ENCODE measurements at places on chromosomes 6 and 20.
A peak's percentile ranks its signal among the peaks of the same experiment; 100 is the strongest.

GRCh38 chr20:25061103-25061799, 3.3 kb upstream of the ACSS1 start:
- no peak for DNase-seq

- DNase-seq = no peak
Observed at GRCh38 chr6:150902142-150902776, 36.8 kb downstream of the MTHFD1L start.

GRCh38 chr6:155263373-155264063, at the start of gene CLDN20:
Gene CLDN20, plus strand, starts transcription at chr6:155264013. Its CDS starts 11,707 bp downstream, at chr6:155275720.
- DNase-seq = no peak

DNA sequence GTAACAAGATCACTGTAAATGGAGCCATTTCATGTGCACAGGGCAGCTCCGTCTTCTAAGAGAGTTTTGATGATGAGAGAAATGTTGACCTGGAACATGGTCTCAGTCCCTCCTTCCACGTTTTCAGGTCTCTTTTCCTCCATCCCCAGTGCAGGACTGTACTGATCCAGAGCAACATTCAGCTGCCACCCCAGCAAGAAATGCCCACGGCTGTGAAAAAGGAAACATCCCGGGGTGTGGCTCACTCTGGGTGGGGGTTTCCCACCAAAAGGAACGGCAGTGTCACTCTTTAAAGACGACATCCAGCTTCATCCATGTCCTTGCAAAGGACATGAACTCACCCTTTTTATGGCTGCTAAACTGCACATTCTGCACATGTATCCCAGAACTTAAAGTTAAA, 92.6 kb downstream of the ERMARD start:
- no peak for DNase-seq

- DNase-seq = peak; percentile 70
Observed at GRCh38 chr20:20837574-20838021, 125.2 kb upstream of the RALGAPA2 start.

GRCh38 chr6:139265512-139266190, 26.1 kb downstream of the TXLNB start:
- DNase-seq = no peak

DNA sequence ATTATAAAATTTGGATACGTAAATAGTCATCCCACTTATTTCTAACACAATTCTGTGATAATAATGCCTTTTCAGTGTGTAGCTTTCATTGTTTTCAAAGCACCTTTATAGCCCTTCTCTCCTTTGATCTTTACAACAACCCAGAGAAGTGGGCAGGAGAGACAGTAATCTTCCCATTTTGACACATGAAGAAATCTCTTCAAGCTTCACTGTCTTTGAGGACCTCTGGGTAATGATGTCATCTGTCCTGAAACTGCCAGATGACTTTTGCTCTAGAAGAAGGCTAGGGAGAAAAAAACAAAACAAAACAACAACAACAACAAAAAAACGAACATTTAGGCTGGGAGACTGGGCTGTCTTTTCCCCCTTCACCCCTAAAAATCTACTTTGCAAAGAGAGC, 203.0 kb downstream of the KCNQ5 start:
- no peak for DNase-seq

DNA sequence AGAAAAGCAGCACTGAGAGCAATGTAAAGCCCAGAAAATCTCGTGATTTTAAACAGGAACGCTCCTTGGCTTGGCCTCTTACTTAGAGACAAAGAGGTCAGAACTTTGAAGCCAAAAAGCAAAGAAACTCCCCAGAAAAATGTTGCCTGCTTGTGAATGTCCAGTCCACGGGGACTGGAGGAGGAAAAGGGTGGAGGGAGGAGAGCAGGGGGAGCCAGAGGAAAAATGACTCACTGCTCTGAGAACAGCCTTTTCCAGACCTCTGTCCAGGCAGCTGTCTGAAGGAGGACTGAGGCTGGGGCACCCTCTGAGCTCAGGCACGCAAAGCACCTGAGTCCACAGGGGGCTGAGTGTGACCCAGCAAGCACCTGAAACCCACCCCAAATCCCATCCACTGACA, 64.7 kb downstream of the TRAM2 start:
- no peak for DNase-seq

DNA sequence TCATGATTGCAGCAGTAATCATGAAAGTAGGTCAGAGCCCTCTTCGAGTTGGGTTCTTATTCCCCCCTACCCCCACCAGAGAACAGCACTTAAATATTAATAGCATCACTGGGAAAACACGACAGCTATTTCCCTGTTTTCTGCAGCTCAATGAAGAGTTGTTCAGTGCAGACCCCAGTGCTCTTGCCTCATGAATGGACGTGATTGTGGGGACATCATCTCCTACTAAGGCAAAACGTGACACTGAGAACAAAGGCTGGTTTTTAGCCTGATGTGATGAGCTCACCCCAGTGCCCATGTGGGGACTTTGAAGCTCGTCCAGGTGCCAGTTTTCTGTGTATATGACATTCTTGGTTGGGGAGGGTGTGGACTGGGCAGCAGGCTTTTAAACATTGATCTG, 105.9 kb downstream of the SLC35F1 start:
- no peak for DNase-seq

DNA sequence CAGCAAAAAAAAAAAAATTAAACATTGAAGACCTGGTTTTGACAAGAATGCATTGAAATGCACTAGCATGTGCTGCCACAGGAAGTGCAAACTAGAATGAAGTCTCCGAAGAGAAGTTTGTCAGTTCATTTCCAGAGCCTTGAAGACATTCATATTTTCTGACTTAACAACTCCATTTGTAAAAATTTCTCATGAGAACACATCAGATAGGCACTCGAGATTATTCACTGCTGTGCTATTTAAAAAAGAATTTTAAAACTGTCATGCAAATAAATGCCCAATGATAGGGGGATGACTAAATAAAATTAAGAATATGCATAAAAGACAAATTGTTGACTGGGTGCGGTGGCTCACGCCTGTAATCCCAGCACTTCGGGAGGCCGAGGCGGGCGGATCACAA, 394.6 kb upstream of the JARID2 start:
- DNase-seq = no peak

DNA sequence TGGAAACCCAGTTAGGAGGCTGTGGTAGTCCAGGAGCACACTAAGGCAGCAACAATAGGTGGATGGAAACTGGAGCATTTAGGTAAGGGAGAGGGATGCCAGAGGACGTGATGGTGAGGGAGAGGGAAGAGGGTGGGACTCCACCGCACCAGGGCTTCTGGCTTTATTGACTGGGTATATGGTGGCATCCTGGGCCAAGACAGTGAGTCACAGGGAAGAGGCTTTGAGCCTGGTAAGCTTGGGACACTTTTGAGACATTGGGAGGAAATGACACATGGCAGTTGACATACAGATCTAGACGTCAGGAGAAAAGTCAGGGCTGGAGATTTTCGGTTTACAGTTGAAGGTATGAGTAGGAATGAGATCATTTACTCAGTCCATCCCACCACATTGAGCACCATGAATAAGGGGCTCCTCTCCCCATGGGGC, 14.9 kb downstream of the NT5E start:
- no peak for DNase-seq

GRCh38 chr6:159606786-159607185, 86.3 kb downstream of the SOD2 start:
- no peak for DNase-seq

GRCh38 chr6:101779051-101779844, 385.7 kb downstream of the GRIK2 start:
- DNase-seq = no peak

DNA sequence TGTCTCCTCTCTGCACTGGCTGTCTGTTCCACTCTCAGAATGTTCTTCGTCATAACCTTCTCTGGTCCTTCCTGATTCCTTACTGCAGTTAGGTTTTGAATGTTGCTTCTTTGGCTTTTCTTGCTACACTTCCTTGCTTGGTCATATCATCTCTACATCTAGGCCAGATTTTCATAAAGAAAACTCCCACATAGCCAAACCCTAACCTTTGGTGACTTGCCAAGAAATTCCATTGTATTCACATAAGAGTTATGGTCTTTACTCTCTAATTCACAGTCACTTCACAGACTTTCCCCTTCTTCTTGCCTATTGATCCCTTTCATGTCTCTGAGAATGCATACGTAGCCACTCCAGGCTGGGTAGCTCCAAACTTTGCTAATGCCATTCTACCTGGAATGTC, 41.9 kb upstream of the SIM1 start:
- no peak for DNase-seq

DNA sequence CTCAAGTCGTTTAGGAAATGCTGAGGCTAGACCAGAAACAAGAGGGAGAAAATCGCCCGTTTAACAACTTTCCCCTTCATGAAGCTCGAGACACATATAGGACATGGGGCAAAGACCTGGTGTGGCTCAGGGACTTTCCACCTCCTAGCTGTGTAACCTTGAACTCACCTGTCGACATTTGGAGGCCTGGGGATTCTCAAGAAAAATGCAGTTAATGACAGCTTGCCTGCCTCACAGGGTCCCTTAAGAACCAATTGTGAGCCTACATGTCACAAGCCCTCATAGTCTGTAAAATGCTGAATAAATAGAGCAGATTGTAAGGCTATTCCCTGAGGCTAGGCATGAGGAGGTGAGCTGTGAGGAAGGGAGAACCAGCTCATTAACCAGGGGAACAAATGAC, 35.1 kb downstream of the MGME1 start:
- DNase-seq = no peak

DNA sequence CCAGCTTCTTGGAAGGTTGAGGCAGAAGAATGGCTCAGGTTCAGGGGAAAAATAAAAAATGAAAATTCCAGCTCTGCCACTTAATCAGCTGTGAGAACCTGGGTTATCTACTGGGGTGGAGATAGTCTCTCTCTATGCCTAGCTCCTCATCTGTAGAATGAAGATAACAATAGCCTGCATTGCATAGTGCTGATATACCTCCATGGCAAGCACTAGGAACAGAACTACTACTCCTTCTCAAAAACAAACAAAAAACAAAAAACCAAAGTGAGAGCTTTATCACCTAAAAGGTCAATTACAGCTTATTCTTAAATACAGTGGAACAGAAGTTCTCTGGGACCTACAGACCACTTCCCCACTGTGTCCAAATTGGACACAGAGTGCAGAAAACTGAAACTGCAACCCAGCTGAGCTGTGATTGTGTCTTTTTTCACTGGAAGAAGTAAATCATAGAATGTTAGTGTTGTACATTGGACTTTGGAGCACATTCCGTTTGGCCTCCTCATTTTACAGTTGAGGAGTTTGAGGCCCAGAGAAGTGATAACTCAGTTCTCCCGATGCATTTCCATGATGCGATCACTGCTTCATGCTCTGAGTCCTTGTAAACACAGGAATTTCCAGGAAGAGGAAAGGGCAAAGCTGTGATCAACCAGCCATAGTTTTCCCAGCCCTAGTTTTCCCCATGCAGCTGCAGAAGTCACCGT, 23.3 kb downstream of the MTFR2 start:
- DNase-seq = no peak

GRCh38 chr20:63099456-63100173, 92.9 kb upstream of the BHLHE23 start:
- no peak for DNase-seq

- no peak for DNase-seq
Observed at GRCh38 chr6:13808801-13809200, 5.6 kb downstream of the MCUR1 start.

DNA sequence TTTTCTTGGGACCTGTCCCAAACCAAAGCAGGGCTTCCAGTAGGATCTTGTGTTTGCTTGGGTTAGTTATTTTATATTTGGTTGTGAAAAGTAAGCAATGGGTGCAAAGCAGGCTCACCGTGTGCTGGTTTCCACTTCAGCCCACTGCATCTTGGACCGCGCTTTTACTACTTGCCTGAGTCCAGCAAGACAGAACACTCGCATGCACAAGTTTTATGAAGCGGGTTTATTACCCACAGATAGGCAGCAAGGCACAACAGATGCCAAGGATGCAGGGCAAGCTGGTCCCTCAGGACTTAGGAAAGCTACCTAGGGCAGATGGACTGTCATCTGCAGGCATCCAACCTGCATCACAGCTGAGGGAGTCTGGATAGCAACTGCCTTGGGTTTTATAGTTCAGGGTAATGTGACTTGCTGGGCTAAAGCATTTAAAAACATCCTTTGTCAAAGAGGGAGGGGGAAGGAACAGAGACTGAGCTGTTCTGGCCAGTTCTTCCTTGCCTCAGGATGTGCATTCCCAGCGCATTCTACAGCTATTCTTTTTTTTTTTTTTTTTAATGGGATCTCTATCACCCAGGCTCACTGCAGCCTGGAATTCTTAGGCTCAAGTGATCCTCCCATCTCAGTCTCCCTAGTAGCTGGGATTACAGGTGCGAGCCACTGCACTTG, 18.5 kb downstream of the CITED2 start:
- DNase-seq = no peak

- DNase-seq = no peak
Observed at GRCh38 chr6:87742106-87742505, 40.1 kb upstream of the AKIRIN2 start.

- no peak for DNase-seq
Observed at GRCh38 chr6:134046054-134046453, 6.4 kb downstream of the SLC2A12 start.

DNA sequence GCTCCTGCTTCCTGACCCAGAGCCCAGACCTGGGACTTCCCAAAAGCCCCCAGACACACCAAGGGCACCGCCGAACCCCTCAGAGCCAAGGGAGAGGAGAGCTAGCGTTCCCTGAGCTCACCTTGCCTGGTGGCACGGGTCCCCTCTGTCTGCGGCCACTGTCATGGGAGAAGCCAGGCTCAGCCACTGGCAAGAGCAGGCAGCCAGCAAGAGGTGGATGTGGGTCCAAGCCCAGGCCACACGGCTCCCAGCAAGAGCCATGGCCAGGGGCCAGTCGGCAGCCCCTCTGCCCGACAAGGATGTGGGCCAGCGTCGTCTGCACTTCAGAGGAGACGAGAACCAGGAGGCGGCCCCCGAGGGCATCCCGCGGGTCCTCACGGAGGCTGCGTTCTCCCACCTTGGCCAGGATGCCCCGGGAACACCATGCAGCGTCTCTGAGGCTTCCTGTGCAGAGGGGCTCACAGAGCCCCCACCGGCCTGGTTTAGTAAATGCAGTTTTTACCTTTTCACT, 2.2 kb upstream of the PPDPF start:
- DNase-seq = no peak

GRCh38 chr6:167742719-167743303, 83.9 kb upstream of the AFDN start:
- no peak for DNase-seq

GRCh38 chr6:123869334-123869733, 65.7 kb downstream of the NKAIN2 start:
- no peak for DNase-seq

GRCh38 chr6:73041051-73041450, 184.2 kb downstream of the KHDC1L start:
- no peak for DNase-seq

DNA sequence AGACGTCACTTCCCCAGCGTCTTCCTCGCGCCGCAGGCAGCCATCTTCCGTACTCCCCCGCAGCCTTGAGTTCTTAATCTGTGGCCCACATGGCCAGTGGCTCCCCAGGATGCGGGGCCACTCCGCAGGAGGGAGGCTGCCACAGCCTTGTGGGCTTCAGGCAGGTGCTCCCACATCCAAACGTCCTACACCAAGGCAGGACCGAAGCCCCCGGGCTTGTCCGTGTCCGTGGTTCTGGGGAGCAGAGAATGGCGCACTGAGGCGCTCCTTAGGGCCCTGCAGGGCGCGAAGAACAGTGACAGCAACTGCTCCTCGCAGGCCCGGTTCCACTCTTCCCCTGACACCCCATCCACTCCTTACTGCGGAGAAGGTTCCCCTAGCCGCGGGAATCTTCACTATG, 755.8 kb downstream of the PRIM2 start:
- DNase-seq = no peak

All from SHP77 (cell line).